ENCODE measurements at places on chromosomes 3 and 15.

DNA sequence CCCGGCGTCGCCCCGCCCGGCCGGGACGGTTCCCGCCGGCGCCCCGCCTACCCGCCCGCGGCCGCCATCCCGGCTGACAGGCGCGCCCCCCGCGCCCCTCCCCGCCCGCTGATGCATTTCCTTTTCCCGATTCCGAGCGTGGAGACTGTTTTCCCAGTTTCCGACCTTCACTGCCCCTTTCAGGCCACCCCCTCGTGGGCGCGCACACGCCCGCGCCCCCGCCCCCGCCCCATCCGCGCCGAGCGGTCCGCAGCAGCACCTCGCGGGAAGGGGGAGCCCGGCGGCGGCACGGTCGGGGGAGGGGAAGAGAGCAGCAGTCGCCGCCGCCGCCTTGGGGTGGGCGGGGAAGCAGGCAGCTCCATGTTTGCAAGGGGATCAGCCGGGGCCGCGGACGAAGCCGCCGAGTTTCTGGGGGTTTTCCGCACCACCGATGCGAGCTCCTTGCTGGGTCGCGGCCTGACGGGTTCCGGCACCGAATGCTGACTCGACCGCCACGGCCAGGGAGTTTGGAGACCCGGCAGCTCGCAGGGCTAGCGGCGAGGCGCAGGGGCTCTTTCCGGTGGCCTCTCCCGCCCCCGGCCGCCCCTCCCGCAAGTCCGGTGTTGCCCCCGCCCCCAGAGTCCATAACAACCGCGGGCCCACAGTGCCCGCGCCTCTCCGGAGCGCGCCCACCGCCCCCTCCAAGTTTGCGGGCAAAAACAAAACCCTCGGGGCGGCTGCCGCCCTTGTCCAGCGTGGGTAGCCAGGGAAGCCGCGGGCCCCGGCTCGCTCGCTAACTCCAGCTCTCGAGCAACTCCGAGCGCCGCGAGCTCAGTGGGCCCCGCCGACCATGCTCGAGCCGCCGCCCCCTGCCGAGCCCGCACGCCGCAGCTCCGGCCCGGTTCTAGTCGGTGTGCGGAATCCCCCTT is 3.2 kb upstream of the SIN3A start:
- peak; percentile 67 for DNase-seq

- DNase-seq, result no peak
Observed at GRCh38 chr15:74132681-74133651, 2.6 kb downstream of the ISLR2 start.

GRCh38 chr15:44537735-44538240 is 841 bp downstream of the EIF3J start:
- no peak for DNase-seq

- DNase-seq, result no peak
Observed at GRCh38 chr3:149450281-149450680, 24.2 kb upstream of the TM4SF4 start.

- no peak for DNase-seq
Observed at GRCh38 chr3:123984957-123985356, 7.0 kb downstream of the ROPN1 start.

DNA sequence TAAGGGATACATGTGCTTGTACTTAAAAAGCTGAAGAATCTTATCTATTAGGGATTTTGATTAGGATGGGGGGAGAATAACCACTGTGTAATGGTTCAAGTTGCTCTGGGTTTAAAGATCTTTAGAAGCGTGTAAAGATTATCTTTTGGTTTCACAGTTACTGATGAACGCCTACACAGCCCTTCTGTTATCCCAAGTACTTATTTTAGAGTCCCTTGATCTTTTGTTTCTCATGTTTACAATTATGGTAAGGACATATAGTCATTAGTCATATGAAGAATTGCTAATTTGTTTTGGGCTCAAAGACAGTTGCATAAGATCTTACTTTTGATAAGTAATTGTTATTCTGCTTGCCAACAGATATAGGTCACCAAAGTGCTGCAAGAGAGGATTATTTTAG is 160.1 kb downstream of the PLCL2 start:
- no peak for DNase-seq

- DNase-seq, result no peak
Observed at GRCh38 chr3:134370611-134371531, 3.4 kb downstream of the AMOTL2 start.

- no peak for DNase-seq
Observed at GRCh38 chr3:53646723-53647122, 152.3 kb downstream of the CACNA1D start.

DNA sequence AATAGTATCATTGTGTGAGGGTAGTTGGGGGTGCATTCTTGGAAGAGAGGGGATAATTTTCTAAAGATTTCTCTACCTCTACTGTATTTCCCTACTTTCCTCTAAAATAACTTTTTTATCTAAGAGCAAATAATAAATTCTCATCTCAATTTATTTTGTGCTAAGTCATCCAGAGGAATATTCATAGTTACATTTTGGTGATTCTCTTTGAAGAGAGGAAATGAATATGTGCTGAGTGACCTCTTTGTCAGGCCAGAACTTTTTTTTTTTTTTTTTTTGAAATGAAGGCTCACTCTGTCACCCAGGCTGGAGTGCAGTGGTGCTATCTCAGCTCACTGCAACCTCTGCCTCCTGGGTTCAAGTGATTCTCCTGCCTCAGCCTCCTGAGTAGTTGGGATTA is 15.1 kb upstream of the CCDC80 start:
- no peak for DNase-seq

DNA sequence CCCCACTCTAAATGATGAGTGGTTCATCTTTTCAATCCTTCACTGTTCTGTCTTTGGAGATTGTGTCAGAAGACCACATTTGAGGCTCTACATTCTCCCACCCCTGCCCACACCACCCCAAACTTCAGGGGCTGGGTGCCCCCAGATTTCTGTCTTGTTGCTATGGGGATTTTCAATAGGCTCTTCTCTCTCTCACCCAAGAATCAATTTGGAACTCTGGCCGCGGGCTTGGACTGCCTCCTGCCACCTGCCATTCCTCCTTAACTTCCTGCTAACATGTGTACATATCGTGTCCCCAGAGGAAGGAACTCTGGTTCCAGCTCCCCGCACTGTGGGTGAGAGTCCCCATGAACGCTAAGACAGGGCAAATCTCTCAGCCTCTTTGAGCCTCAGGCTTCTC is 67.4 kb upstream of the LARS2 start:
- DNase-seq, result no peak

DNA sequence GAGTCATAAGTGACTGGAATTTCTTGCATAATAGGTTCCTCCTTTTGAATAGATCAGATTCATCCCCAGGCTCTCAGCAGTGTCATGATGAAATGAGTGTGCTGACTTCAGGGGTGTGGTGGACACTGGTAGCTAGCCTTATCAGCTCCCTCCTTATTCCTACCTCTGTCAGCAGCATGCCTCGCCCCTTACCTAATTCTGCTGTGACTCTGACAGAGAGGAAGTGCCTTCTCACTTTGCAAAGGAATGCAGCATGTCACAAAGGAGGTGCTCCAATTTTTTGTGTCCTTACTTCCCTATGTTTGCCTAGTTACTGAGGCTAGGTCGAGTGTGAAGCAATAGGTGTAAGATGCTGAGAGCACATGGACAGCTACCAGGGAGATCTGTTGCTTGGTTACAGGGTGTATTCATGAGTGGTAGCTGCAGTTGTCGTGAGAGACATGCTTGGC is 90.6 kb downstream of the TNFAIP8L3 start:
- DNase-seq, result no peak

DNA sequence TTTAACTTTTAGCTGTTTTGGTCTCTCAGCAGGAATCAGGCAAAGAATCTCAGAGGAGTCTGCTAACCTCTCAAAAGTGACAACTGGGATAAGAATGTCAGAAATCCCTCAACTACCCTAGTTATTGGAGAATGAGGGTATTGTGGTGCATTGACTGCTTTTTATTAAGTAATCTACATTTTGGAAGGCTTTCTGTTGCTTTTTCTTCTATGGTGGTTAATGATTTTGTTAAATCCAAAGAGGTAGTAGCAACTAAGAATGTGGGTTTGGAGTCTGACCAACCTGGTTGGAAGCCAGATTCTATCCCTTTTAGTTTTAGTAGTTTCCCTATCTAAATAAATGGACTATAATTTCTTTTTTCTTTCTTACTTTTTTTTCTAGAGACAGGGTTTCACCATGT is 94.7 kb upstream of the RNF7 start:
- DNase-seq, result no peak

DNA sequence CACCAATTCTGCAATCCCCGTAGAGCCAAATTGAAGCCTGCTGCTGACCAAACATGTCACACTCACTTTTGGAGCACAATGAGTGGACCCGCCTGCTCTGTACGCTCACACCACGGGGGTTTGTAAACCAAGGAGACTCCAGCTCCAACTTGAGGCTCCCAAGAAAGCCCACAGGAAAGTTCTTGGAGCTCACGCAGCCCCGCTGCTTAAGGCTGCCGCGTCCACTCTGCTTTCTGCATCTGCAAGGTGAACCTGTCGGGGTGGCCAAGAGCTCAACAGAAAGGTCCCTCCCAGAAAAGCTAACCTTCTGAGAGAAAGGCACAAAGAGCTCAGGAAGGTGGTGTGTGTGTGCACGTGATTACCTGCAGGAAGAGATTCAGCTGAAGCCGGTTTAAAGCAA is 94.9 kb downstream of the PCSK6 start:
- DNase-seq, result no peak

- DNase-seq, result no peak
Observed at GRCh38 chr3:146561879-146562278, 17.5 kb upstream of the PLSCR1 start.

GRCh38 chr3:16668776-16669545 is 63.7 kb upstream of the DAZL start:
- peak; percentile 23 for DNase-seq

DNA sequence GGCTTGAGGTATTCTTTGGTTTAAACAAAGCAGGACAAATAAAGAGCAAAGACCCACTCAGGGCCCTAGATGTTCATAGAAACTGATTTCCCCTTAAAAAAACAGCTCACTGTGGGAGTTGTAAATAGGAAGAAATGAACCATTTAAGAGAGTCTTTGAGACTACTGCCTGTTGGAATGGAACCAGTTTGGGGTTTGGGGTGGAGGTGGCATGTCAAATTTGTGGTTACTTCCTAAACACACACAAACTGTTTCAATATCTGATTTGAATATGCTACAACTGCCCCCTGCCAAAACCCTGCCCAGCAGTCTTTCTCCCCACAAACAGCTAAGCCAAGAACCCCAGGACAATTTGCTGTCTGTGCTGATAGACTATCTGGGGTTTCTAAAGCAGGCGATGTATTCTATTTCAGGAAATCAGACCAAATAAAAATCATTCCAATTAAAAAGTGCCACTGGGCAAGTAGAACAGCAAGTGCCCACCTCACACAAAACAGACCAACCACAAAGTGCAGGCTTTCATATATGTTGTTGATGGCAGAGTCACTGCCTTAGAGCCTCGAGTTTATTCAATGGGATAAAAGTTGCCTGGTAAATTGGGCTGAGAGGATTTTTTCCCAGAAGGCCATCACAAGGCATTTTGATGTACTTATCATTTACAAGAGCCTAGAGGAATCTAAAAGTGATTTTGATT is 293.9 kb upstream of the PROK2 start:
- DNase-seq, result no peak

GRCh38 chr3:170307671-170308405 is 49.7 kb upstream of the SKIL start:
- peak; percentile 58 for DNase-seq

- no peak for DNase-seq
Observed at GRCh38 chr3:131361464-131362421, 19.8 kb upstream of the NUDT16 start.
